ENCODE measurements at places on chromosomes 6 and 20.

DNA sequence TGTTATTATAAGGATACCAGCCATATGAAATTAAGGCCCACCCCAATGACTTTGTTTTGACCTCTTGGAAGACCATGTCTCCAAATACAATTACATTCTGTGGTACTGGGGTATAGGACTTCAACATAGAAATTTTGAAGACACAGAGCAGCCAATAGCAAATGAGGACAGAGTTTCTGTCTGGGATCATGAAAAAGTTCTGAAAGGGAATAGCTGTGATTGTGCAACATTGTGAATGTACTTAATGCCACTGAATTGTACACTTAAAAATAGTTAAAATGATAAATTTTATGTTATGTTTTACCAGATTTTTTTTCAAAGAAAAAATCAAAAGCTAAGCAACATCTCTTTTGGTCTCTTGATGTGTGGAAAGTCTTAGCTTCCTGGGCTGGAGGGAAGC is 27.0 kb upstream of the AGPAT4 start:
- DNase-seq, result no peak

DNA sequence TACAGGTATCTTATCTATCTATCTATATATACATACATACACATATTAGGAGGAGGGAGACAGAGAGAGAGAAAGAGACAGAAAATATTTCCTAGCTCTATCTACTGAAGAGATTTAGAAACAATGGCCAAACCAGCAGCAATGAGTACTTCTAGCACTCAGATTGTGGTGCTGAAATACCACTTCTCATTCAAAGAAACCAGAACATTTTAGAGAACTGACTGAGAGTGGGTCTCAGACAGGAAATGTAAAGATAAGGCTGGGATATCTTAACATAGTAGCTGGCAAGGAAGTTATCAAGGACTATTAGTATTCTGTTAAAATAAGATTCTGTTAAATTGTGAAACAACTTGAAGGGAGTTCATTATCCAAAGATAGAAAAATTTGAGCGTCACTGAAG is 57.0 kb downstream of the DNAAF9 start:
- DNase-seq, result no peak

DNA sequence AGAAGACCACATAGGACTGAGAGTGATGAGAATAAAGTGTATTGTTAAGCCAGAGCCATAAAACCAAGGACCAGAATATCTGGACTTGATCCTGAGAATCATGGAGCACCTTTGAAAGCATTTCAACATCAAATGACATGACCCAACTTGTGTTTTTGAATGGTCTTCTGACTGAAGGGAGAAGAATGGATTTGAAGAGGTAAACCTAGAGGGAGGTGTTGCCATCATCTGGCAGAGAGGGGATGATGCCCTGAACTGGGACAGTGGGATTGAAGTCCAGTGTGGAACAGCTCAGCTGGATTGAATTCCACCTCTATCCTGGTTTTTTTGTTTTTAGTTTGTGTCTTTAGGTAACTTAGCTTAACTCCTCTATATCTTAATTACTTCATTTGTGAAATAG is 570.0 kb downstream of the TBC1D32 start:
- DNase-seq, result no peak

GRCh38 chr6:99350573-99350972 is 1.1 kb upstream of the FAXC start:
- no peak for DNase-seq

DNA sequence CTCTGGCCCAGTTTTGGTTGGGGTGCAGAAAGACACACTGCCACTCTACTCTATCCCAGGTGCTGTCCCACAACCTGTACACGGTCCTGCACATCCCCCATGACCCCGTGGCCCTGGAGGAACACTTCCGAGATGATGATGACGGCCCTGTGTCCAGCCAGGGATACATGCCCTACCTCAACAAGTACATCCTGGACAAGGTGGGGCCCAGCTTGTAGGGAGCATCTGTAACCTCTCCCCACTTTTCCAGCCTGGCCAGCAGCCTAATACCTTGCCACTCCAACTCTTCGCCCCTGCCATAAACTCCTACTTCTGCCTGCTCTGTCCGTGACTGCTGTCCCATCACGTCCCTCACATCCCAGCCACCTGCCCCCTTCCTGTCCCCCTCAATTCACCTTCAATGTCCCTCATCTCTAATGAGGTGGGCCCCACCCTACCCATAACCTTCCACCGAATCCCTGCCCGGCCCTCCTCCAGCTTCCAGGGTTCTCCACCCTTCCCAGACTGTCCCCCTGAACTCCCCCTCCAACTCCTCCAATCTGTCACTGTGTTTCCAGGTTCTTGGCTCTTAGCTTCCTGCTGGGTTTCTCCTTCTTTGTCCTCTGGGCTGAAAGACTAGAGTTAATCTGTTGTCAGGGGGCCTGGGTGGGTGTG is 12.1 kb downstream of the DEF6 start:
- no peak for DNase-seq

DNA sequence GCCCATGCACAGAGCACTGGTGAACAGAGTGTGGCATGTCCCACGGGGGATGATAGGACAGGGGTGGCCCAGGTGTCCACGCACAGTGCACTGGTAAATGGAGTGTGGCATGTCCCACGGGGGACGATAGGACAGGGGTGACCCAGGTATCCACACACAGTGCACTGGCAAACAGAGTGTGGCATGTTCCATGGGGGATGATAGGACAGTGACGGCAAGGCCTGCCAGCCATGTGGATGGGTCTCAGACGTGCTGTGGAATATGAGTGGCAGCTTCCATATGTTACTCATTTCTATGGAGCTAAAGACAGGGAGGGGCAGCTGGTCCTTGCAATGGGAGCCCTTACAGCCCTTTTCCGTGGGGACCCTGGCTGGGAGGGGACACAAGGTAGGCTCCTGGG is 168.7 kb downstream of the CDH4 start:
- DNase-seq, result no peak

DNA sequence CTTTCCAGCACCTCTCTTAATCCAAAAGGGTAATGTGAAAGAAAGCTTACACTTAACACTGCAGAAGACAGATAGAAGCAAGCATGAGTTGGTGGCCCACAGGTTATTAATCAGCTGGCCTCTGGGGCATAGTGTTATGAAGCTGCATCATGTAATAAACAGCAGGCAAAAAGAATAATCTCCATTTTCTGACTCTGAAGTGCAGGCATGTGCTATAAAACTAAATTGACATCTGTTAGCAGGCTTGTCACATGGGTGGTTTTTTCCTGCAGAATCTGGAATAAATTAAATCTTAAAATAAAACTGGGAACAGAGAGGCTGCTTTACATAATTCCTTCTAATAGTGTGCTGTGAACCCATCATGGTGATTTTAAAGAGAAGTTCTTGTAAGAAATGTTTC is 73.3 kb downstream of the METTL24 start:
- DNase-seq, result no peak

- DNase-seq, result no peak
Observed at GRCh38 chr20:37538003-37538402, 10.3 kb upstream of the BLCAP start.

DNA sequence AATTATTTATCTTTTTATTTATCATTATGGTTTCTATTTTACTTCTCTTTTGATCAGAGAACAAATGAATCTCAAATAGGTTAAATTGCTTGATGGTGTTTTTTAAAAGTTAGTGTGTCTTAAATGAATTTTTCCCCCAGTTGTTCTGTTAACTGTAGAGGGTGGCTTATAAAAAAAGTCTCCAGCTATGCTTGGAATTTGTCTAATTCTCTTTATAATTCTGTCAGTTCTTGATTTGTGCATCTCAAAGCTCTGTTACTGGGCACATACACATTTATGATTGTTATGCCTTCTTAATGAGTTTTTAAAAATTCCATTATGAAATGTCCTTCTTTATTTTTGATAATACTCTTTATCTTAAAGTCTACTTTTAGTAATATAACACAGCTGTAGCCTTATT is 58.0 kb downstream of the LIN28B start:
- DNase-seq, result no peak

DNA sequence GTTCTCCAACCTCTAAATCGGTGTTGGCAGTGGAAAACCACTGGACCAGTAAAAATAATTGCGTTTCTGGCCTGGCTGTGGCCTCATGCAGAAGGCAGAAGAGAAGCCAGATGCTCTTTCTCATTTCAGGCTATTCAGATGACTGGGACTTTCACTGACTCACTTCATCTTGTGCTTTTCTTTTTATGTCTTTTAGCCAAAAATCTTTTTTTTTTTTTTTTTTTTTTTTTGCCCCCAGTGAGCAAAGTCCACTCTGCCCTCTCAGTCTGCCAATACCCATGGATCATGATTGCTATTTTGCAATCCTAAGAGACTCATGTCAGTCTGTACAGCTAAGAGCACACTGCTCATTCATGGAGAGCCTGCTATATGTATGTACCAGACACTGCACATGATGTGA is 962.5 kb downstream of the KIF16B start:
- DNase-seq, result no peak
